Liver (tissue), 10 donors: ENCODE measurements at places on chromosomes 3 and 15. TPM values are rescaled to one million over a fixed set of nuclear protein-coding genes. Genes with fewer than 3 reads are reported as not detected.
A peak's percentile ranks its signal among the peaks of the same experiment; 100 is the strongest.

Gene GOLGA8A
- 20.6 TPM for total RNA-seq

Gene TGM4
- total RNA-seq = not detected

DNA sequence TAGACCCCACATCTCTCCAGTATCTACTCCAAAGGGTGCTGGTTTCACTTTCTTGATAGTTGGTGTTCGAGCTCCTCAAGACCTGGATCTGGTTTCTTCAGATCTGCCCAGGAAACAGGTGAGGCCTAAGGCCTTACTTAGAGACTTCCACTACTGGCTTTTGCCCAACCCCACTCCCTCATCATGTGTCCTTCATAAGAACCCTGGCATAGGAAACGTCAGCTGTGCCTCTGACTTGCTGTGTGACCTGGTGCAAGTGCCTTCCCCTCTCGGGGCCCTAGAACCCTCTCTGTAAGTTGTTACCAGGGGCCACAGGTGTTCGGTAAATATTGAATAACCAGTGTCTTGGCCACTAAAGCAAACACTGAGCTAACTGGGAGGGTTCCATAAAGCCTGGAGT lies 3.9 kb downstream of the OXTR start:
- H3K4me1 ChIP-seq = peaks cover 17% of the 10 kb centered on the region
- no peak overlapping the region for H3K27ac ChIP-seq
- no peak overlapping the region for H3K4me3 ChIP-seq

DNA sequence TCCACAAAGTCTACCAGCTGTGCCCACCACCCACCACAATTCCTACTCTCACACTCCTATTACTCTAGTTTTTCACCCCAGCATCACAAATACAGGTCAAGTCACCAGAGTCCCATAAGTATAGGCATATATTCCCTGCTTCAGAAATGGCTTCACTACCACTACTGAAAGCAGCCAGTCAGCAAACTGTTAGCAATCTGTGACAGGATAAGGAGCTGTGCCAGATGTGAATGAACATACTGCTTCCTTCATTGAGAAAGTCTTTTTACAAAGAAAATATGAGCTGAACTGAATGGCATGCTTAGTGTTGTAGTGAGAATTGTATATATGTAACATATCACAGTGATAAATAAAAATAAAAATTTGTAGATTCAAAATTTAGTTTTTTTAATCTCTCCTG lies 76.8 kb downstream of the C3orf85 start:
- no peak overlapping the region for H3K27ac ChIP-seq
- no peak overlapping the region for H3K4me3 ChIP-seq
- no peaks in the 10 kb centered on the region for H3K4me1 ChIP-seq
- no peaks in the 10 kb centered on the region for H3K27me3 ChIP-seq
- no peaks in the 10 kb centered on the region for H3K36me3 ChIP-seq

GRCh38 chr3:116441652-116442051 lies 3.6 kb downstream of the LSAMP start:
- no peaks in the 10 kb centered on the region for H3K27me3 ChIP-seq
- H3K4me1 ChIP-seq = no peaks in the 10 kb centered on the region
- H3K27ac ChIP-seq = no peak overlapping the region

- H3K4me3 ChIP-seq = no peak overlapping the region
- H3K4me1 ChIP-seq = no peaks in the 10 kb centered on the region
- no peak for DNase-seq
- H3K36me3 ChIP-seq = no peaks in the 10 kb centered on the region
- H3K27me3 ChIP-seq = no peaks in the 10 kb centered on the region
- H3K27ac ChIP-seq = no peak overlapping the region
Observed at GRCh38 chr3:195094191-195094921, 176.6 kb downstream of the XXYLT1 start.

DNA sequence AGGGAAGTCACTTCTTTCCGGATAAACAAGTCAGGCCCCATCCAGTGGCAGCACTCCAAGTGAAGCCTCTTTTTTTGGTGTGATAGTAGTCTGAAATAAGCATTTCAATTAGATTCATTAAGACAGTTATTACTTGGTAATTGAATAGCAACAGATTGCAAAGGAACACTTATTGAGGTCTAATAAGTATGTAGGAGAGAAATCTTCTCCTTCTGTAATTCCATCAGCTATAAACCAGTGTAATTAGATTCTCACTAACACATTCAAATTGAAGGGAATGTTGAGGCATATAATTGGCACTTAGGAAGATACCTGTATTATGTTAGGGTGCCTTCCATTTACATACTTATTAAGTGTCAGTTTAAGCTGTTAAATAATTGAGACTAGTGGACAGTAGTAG lies 73.9 kb downstream of the SEMA6D start:
- no peak overlapping the region for H3K27ac ChIP-seq
- H3K36me3 ChIP-seq = no peaks in the 10 kb centered on the region
- H3K4me1 ChIP-seq = no peaks in the 10 kb centered on the region
- no peaks in the 10 kb centered on the region for H3K27me3 ChIP-seq
- H3K4me3 ChIP-seq = no peak overlapping the region

GRCh38 chr3:45309876-45310275 lies 78.5 kb upstream of the LARS2 start:
- no peak for DNase-seq
- H3K27me3 ChIP-seq = no peaks in the 10 kb centered on the region
- no peak overlapping the region for H3K27ac ChIP-seq
- H3K4me3 ChIP-seq = no peak overlapping the region
- H3K4me1 ChIP-seq = no peaks in the 10 kb centered on the region

DNA sequence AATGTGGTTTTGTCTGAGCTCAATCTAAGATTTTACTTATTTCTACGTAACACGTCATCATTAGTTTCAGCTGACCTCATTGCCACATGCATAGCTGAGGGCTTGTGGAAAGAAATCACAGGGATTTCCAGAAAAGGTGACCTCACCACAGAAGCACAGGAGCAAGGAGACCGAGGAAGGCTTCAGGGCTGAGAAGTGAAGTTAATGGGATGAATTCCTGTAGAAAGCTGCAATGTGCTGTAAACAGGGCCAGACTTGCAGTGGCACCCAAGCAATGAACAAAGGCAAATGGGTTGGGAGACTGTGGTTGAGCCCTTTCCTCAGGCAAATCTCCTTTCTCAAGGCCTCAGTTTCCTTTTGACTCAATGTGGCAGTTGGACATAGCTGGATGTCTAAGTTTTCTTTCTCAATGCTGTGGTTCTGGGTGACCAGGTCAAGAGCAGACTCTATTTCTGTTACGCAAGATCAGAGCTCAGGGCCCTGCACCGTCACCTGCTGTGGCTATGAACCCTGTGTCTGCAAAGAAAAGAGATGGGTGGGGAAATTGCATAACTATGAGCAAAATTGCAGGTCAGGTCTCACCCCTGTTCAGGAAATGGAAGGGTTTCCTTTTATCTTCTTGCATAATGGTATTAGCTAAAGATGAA lies 252.2 kb upstream of the TBL1XR1 start:
- H3K27ac ChIP-seq = no peak overlapping the region
- H3K36me3 ChIP-seq = no peaks in the 10 kb centered on the region
- no peak overlapping the region for H3K4me3 ChIP-seq

GRCh38 chr3:184332370-184333090 lies 4.9 kb upstream of the FAM131A start:
- H3K4me1 ChIP-seq = peaks cover 13% of the 10 kb centered on the region
- H3K4me3 ChIP-seq = no peak overlapping the region
- peaks cover 70% of the 10 kb centered on the region for H3K36me3 ChIP-seq
- H3K27ac ChIP-seq = peak overlapping the region; percentile 13

DNA sequence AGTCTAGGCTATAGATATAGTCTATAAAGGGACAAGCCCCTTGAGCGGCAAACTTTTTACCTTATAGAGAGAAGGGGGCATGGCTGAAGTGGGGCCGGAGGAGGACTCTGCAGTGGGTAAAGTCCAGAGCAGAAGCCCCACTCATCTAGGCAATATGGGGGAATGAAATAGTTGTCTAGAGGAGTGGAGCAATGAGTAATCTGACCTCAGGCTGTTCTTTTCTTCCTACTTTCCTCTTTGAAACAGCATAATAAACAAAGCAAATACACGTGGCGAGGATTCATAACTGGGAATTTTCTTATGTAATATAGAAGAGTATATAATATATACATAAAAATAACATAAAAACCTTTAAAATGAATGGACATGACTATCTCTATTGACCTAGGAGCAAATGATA lies 546.4 kb upstream of the ZNF385D start:
- H3K4me3 ChIP-seq = no peak overlapping the region
- no peaks in the 10 kb centered on the region for H3K4me1 ChIP-seq
- no peak for DNase-seq
- no peaks in the 10 kb centered on the region for H3K27me3 ChIP-seq

DNA sequence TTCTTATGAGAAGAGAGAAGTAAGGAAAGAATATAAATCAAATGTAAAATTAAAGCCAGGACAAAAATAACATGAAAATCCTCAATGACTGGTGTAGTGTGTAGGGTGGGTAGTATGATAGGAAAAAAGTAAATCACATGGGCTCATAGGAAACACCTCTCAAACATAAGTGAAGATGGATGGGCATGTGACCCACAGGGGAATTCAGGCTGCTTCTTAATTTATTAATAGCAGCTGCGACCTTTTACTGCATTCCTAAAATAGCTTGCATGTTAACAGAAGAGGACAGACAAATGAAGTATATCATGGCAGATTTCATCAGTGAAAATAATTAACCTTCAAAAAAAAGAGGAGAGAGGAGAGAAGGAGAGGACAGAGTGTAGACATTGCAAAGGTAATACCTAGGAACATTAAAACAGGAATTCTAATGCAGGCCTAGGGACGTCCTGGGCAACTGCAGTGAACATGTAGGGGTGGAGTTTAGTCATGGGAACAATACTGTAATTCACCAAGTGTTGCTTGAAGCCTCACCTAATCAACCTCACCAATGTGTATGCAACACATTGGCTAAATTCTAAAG lies 132.9 kb downstream of the KCNMB2 start:
- no peak overlapping the region for H3K27ac ChIP-seq
- no peaks in the 10 kb centered on the region for H3K4me1 ChIP-seq
- H3K4me3 ChIP-seq = no peak overlapping the region
